Esophagus muscularis mucosa (tissue), 4 donors: ENCODE measurements at places on chromosomes 3 and 15. TPM values are rescaled to one million over a fixed set of nuclear protein-coding genes. Genes with fewer than 3 reads are reported as not detected.

DNA sequence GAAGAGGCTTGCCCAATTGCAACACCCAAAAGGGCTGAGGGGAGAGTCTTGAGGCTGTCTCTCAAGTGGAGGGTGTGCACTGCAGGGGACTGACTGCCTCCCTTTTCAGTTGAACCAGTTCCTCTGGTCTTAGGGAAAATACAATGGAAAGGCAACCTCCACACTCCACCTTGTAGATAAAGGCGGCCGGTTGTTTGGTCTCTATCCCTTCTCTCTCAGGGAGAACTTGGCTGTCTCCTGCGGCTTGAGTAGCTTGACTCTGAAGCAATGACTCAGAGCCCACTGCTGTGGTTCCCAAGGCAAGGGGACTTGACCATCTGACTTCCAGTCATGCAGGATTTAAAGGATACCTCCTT is 143.2 kb upstream of the UMPS start:
- H3K27me3 ChIP-seq, result no peaks in the 10 kb centered on the region
- H3K4me3 ChIP-seq, result no peak overlapping the region
- H3K27ac ChIP-seq, result no peak overlapping the region
- no peaks in the 10 kb centered on the region for H3K36me3 ChIP-seq
- peaks cover 18% of the 10 kb centered on the region for H3K4me1 ChIP-seq

- H3K4me3 ChIP-seq, result no peak overlapping the region
- no peaks in the 10 kb centered on the region for H3K27me3 ChIP-seq
- H3K27ac ChIP-seq, result no peak overlapping the region
- no peaks in the 10 kb centered on the region for H3K36me3 ChIP-seq
- no peaks in the 10 kb centered on the region for H3K4me1 ChIP-seq
- no peak for DNase-seq
Measured at GRCh38 chr3:45347315-45348000, 40.9 kb upstream of the LARS2 start.

GRCh38 chr3:160291909-160292299 is 66.7 kb downstream of the C3orf80 start:
- H3K36me3 ChIP-seq, result no peaks in the 10 kb centered on the region
- DNase-seq, result no peak
- H3K4me1 ChIP-seq, result no peaks in the 10 kb centered on the region
- no peak overlapping the region for H3K4me3 ChIP-seq
- H3K27ac ChIP-seq, result no peak overlapping the region
- H3K27me3 ChIP-seq, result no peaks in the 10 kb centered on the region

DNA sequence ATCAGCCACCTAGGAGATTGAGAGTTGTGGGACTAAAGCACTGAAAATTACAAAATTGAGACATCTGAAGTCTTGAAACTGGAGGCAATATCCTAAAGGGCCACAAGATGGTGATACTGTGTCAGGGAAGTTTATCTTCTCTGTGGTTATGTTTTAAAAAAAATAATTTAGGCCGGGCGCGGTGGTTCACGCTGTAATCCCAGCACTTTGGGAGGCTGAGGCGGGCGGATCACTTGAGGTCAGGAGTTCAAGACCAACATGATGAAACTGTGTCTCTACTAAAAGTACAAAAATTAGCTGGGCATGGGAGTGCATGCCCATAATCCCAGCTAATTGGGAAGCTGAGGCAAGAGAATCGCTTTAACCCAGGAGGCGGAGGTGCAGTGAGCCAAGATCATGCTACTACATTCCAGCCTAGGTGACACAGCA is 17.9 kb upstream of the NIT2 start:
- DNase-seq, result no peak
- peaks cover 27% of the 10 kb centered on the region for H3K36me3 ChIP-seq
- peaks cover 9% of the 10 kb centered on the region for H3K4me1 ChIP-seq
- H3K27ac ChIP-seq, result peak overlapping the region; percentile 24
- H3K27me3 ChIP-seq, result no peaks in the 10 kb centered on the region

DNA sequence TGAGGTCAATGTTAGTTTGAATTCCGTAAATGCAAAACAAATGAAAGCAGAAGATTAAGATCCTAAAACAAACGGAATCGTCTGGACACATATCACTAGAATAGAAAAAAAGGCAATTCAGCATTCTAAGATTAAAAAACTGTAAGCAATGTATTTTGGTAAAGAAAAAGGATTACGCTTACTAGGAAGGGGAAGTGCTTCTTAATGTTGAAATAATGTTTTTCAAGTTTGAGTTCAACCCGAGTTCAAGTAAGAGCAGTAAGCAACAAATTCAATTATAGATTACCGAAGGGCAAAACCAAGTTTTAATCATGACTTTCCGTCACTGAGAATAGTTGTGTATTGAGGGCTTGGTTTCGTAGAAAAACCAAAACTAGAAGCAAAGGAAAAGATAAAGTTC is 637 bp downstream of the CIP2A start:
- no peak for DNase-seq
- peaks cover 29% of the 10 kb centered on the region for H3K4me1 ChIP-seq
- H3K36me3 ChIP-seq, result peaks cover 4% of the 10 kb centered on the region
- H3K27ac ChIP-seq, result peak overlapping the region; percentile 92
- H3K4me3 ChIP-seq, result peak overlapping the region; percentile 81

DNA sequence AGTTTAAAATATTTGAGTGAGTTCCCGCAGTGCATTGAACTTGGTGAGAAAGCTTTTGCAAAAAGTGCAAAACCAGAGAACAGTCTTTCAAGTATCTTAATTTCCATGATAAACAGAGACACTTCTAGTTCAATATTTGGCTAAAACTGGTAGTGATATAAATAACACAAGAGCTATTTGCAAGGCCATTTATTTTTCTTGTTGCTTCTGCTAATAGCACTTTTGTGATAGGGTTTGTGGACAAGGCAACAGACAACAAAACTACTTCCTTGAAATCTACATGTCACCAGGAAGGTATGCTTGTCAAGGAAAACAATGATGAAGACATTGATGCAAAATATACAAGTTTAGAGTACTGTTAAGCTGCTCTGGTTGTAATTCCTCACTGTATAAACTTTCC is 1225.1 kb downstream of the OTOL1 start:
- no peak overlapping the region for H3K27ac ChIP-seq
- no peaks in the 10 kb centered on the region for H3K36me3 ChIP-seq
- no peaks in the 10 kb centered on the region for H3K4me1 ChIP-seq
- H3K27me3 ChIP-seq, result no peaks in the 10 kb centered on the region

GRCh38 chr3:123075359-123075758 is 8.5 kb downstream of the PDIA5 start:
- H3K36me3 ChIP-seq, result no peaks in the 10 kb centered on the region
- no peak overlapping the region for H3K4me3 ChIP-seq
- H3K27me3 ChIP-seq, result no peaks in the 10 kb centered on the region
- peak overlapping the region; percentile 55 for H3K27ac ChIP-seq
- peaks cover 76% of the 10 kb centered on the region for H3K4me1 ChIP-seq

DNA sequence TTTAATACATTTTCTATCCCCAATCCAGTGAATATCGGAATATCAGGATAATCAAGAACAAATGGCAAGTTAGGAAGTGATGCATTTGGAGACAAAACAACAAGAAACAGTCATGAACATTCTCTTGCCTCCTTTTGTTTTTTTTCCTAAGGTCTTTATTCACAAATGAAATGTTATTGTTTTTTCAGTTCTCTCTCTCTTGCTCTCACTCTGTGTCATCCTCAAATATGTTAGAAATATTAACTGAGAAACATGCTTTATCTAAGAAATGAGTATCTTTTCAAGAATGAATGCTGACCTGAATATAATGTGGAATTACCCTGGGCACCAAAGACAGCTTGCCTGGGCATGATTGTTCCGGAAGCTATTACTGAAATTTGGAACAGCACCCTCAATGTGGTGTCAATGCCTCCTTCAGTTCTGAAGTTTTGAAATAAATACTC is 51.3 kb downstream of the RBMS3 start:
- H3K4me3 ChIP-seq, result no peak overlapping the region
- H3K36me3 ChIP-seq, result no peaks in the 10 kb centered on the region
- no peak for DNase-seq
- peak overlapping the region; percentile 69 for H3K27ac ChIP-seq

GRCh38 chr15:58442122-58442521 is 10.3 kb downstream of the LIPC start:
- H3K27ac ChIP-seq, result no peak overlapping the region
- H3K4me1 ChIP-seq, result peaks cover 41% of the 10 kb centered on the region
- H3K36me3 ChIP-seq, result no peaks in the 10 kb centered on the region
- no peaks in the 10 kb centered on the region for H3K27me3 ChIP-seq
- DNase-seq, result no peak

- H3K4me3 ChIP-seq, result no peak overlapping the region
- DNase-seq, result no peak
- no peak overlapping the region for H3K27ac ChIP-seq
- H3K36me3 ChIP-seq, result no peaks in the 10 kb centered on the region
Measured at GRCh38 chr15:26242565-26243071, 379.5 kb upstream of the ATP10A start.

- H3K4me3 ChIP-seq, result peak overlapping the region; percentile 94
- DNase-seq, result no peak
- peak overlapping the region; percentile 89 for H3K27ac ChIP-seq
- H3K36me3 ChIP-seq, result peaks cover 31% of the 10 kb centered on the region
Measured at GRCh38 chr3:196942915-196943277, 568 bp upstream of the NCBP2 start.

GRCh38 chr3:192816351-192816750 is 89.0 kb upstream of the FGF12 start:
- H3K27me3 ChIP-seq, result no peaks in the 10 kb centered on the region
- no peaks in the 10 kb centered on the region for H3K36me3 ChIP-seq
- H3K27ac ChIP-seq, result no peak overlapping the region
- DNase-seq, result no peak
- peaks cover 29% of the 10 kb centered on the region for H3K4me1 ChIP-seq
- no peak overlapping the region for H3K4me3 ChIP-seq

- H3K27me3 ChIP-seq, result no peaks in the 10 kb centered on the region
- H3K27ac ChIP-seq, result peak overlapping the region; percentile 39
- DNase-seq, result no peak
- H3K4me1 ChIP-seq, result peaks cover 72% of the 10 kb centered on the region
Measured at GRCh38 chr3:4528819-4529600, 35.9 kb downstream of the ITPR1 start.

DNA sequence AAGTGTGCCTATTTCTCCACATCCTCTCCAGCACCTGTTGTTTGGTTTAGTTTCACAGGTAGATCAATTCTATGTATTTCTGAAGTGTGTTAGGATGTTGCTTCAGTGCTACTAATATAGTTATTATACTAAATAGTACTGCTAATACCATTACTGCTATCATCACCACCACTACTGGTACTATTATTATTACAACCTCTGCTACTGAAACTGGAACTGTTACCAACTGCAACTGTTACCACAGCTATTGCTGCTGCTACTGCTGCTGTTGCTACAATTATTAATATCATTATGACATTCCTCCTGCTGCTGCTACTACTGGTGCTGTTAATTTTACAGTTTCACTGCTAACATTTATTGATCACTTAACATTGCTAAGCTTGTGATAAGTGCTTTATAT is 8.3 kb upstream of the LMOD3 start:
- H3K36me3 ChIP-seq, result no peaks in the 10 kb centered on the region
- no peak overlapping the region for H3K4me3 ChIP-seq
- no peak overlapping the region for H3K27ac ChIP-seq
- DNase-seq, result no peak
- H3K4me1 ChIP-seq, result no peaks in the 10 kb centered on the region

DNA sequence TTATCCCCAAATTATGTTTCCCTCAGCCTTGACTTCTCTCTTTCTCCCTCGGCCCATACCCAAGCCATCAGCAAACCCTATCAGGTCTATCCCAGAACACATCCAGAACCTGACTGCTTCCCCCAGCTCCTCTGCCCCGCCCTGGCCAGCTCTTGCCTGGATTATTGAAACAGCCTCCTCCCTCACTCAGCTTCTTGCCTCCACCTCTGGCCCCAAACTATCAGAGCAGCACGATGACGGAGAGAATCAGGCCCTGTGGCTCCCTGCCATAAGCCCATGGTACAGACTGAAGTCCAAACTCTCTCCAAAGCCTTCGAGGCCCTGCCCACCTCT is 105.3 kb upstream of the LINGO1 start:
- H3K4me1 ChIP-seq, result no peaks in the 10 kb centered on the region
- no peaks in the 10 kb centered on the region for H3K36me3 ChIP-seq
- H3K27ac ChIP-seq, result no peak overlapping the region
- H3K27me3 ChIP-seq, result peaks cover 77% of the 10 kb centered on the region
- no peak overlapping the region for H3K4me3 ChIP-seq

DNA sequence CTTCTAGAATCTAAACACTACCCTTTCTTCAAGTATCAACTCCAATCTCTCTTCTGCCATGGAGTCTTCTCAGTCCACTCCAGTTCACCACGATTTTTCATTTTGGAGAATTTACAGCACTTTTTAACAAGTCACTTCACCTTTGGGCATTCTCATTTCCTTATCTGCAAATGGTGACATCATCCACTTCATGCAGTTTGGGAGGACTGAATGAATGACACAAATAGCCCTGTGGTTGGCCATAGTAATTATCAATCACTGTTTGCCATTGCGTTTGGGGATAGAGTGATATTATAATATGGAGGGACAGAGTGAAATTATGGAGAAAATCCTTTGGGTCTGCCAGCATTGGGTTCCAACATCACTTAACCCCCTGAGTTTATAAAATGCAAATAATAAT is 38.0 kb upstream of the TM4SF1 start:
- no peaks in the 10 kb centered on the region for H3K27me3 ChIP-seq
- no peak for DNase-seq
- no peaks in the 10 kb centered on the region for H3K4me1 ChIP-seq
- no peaks in the 10 kb centered on the region for H3K36me3 ChIP-seq

DNA sequence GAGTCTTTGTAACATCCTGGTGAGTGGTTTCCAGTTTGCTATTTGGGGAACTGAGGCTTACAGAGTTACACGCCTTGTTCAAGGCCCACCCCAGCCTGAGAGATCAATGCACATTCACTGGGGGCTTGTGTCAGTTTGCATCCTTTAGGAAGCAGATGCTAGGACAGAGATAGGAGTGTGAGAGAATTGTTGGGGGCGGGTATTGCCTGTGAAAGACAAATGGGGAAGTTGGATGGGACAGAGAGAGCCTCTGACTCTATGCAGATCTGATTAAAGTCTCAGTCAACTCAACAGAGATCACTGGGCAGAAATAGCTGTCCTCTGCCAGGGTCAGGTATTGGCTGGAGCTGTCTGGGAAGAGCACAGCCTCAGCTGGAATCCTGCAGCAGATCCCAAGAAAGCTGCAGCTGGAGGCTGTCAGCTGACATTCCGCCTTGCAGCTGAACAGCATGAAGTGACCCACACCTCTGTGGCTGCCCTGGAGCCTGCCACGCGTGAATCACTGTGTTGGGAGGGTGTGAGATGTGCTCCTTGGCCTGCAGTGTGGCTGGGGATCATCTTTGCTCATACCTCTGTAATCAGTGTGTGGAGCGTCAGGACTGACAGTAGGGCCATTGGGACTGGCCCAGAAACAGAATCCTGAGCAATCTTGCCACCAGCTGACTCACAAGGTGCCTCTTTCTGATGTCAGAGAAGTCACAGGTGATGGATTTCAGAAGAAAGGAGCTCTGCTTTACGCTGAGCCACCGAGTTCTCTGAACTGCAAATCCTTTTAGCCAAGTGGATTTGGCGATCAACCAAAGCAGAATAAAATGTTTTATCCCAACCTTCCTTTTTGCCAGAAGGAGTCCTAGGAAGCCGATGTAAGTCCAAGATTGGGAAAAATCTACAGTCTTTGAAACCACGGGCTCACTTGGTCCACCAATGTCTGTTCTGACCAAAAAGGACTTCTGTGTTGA is 284.1 kb upstream of the LRRFIP2 start:
- H3K36me3 ChIP-seq, result no peaks in the 10 kb centered on the region
- H3K27ac ChIP-seq, result peak overlapping the region; percentile 95
- H3K4me1 ChIP-seq, result peaks cover 66% of the 10 kb centered on the region

The FGD5 gene
- 15.9 TPM for total RNA-seq

The JAGN1 gene
- 17.9 TPM for total RNA-seq

The A4GNT gene
- total RNA-seq, result not detected

The STRIT1 gene
- total RNA-seq, result not detected
